ENCODE measurements at places on chromosomes 1 and 21.

GRCh38 chr1:93713341-93713740 is 31.7 kb upstream of the BCAR3 start:
- no peak for DNase-seq

- no peak for DNase-seq
Observed at GRCh38 chr1:61157468-61157987, 75.2 kb downstream of the NFIA start.

DNA sequence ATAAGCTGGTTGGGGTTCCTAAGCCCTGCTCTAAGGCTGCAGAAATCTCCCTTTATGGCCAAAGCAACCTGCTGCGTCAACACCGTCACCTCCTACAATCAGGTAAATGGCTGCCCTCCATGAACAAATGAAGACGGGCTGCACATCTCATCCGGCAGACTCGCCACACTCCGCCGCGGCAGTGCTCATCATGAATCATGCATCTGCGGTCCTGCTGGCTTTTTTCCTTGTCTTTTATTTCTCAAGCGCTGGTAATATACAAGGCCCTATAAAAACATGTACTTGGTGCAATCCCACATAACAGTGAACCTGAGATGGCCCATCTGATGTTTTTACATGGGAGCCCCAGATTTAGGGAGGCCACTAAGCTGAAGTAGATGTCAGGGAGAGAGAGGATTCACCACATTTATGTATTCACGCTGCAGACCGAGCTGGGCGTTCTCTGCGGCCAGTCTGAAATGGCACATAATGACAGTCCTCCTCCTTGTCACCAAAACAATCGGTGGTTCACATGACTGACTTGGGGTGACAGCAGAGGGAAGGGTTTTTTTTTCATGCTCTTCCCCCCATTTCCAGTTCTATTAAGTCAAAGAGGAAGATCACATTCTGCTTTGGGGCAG is 91.6 kb downstream of the KAZN start:
- no peak for DNase-seq

DNA sequence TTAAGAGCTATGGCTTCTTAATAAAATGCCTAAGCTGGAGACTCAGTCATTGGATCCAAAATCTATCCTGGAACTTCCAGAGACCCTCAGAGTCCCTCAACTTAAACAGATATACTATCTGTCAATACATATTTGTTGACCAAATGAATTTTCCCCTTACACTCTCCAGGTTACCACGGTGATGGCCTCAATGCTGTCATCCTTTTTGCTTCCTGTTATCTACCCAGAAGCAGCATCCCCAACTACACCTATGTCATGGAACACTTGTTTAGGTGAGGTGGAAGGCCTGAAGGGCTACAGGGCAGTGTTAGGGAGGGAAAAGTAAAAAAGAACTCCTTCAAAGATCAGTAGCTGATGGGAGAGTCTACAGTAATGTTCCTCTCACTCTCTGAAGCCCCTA is 4.4 kb upstream of the C1orf56 start:
- no peak for DNase-seq

DNA sequence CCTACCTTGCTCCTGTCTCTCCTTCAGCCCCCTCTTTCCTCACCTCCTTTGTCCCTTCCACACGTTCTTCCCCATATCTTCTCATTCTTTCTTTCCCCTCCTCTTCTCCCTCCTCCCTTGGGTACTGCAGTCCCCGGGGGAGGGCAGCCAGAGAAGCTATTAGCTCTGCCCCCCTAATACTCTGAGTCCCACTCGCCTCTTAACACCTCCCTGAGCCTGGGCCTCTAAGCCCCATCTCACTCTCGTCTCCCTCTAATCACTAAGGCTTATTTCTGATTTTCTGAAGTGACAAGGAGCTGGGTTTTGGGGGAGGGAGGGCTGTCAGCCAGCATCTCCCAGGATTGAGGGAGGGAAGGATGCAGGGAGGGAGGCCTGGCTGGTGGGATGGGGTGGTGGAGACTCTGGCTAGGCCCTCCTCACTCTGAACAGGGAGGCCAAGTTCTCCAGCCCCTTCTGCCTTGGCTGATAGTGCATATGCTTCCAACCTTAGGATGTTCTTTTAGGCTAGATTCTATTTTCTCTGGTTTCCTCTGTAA is 25.6 kb upstream of the DMBX1 start:
- no peak for DNase-seq

All from stimulated activated CD4-positive, alpha-beta T cell treated with anti-CD3 and anti-CD28 coated beads, TNF-alpha, amount 100 ng/mL, for 1 hour (primary cell).